ENCODE measurements at places on chromosomes 7 and 10. TPM values are rescaled to one million over a fixed set of nuclear protein-coding genes. Genes with fewer than 3 reads are reported as not detected.

- no peaks in the 10 kb centered on the region for H3K4me1 ChIP-seq
- H3K4me3 ChIP-seq, result no peak overlapping the region
- H3K36me3 ChIP-seq, result no peaks in the 10 kb centered on the region
- no peaks in the 10 kb centered on the region for H3K27me3 ChIP-seq
Observed at GRCh38 chr10:49509771-49510303, 29.1 kb downstream of the ERCC6 start.

Gene ZNHIT1
- 53.3 TPM for total RNA-seq

GRCh38 chr10:95675403-95676116 lies 18.2 kb downstream of the TCTN3 start:
- H3K27me3 ChIP-seq, result no peaks in the 10 kb centered on the region
- no peak for DNase-seq
- H3K27ac ChIP-seq, result no peak overlapping the region

- no peak overlapping the region for H3K4me3 ChIP-seq
- H3K4me1 ChIP-seq, result no peaks in the 10 kb centered on the region
- no peak for DNase-seq
- H3K36me3 ChIP-seq, result no peaks in the 10 kb centered on the region
- H3K27ac ChIP-seq, result no peak overlapping the region
Observed at GRCh38 chr7:96422388-96422787, 100.5 kb upstream of the SLC25A13 start.

Gene NUP42
- 41.8 TPM for total RNA-seq

DNA sequence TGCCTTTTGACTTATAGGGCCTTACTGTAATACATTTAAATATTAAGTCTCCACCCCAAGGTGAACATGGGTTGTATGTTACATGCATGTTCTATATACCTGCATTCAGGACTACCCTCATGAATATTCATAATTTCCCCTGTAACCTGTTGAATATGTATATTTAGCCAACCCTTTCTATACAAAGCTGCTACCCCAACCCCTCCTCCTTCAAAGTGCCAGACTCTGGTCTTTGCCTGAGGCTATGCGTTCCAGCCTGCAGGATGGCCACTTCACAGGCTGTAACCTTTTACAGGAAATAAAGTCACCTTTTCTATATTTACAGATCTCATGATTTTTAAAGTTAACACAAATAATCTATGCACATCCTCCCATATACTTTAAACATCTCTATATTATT lies 10.1 kb upstream of the UNC5B start:
- no peaks in the 10 kb centered on the region for H3K27me3 ChIP-seq
- no peak overlapping the region for H3K27ac ChIP-seq
- DNase-seq, result no peak
- no peaks in the 10 kb centered on the region for H3K4me1 ChIP-seq
